ENCODE measurements at places on chromosomes 5 and 9.

- DNase-seq, result no peak
Measured at GRCh38 chr5:141355641-141356040, 820 bp downstream of the PCDHGA4 start.

GRCh38 chr9:130186051-130186450 lies 13.8 kb downstream of the NCS1 start:
- DNase-seq, result no peak

- DNase-seq, result no peak
Measured at GRCh38 chr5:143290125-143290524, 113.4 kb downstream of the NR3C1 start.

DNA sequence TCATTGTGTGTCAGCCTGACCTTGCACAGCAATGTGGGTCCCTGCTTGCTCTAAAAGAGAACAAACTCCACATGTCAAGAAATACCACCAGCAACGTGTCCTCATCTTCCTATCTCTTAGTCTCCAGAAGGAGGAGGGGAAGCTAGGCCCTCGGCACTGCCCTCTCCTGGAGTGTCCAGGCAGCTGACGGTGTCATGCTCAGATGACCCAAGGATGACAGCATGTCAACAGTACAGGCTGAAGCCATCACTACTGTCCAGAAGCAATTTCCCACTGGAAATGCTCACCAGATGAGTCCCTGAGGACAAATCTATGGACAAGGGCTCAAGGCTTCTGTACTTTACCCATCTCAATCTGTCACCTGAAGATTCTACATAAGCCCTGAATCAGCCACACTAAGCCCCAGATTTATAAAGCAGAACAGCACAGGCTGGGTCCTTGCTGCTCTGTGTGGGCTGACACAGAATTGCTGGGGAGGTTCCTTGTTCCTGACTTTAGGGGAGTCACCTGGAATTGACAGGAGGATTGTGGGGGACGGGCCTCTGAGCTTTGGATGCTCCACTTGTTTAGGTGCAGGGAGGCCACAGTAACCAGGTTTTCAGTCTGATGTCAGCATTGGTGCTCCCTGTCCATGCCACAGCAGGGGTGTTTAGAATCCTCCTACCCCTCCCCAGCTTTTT lies 210.2 kb downstream of the DAB2IP start:
- no peak for DNase-seq

DNA sequence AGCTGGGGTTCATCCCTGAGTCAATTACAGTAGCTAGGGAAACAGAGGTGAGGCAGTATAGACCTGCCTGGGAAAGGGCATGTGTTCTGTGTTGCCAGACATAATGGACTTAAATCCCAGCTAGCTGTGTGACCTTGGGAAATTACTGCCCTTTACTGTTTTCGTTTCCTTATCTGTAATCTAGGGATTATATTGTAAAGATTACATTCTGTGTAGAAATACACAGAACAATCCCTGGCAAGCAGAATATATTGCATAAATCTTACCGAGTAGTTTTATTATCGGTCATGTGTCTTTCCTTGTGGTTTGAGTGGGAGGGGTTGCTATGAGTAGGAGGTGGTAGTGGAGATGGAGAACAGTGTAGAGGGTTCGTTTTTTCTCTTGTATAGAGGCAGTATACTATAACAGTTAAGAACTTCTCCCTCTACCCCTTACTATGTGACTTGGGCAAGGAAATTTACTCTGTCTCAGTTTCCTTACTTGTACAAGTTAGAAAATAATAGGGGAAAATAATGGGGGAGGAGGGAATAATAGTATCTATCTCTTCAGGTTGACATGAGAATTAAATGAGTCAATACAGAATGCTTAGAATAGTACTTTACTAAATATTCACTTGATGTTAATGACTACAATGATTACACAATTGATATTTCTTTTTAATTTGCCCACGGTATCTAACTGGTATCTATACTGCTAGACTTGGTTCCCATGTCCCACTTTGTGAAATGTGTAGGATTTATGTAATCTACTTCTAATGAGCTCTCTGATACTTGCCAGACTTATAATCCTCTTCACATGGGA lies 7.1 kb upstream of the DMXL1 start:
- DNase-seq, result no peak

DNA sequence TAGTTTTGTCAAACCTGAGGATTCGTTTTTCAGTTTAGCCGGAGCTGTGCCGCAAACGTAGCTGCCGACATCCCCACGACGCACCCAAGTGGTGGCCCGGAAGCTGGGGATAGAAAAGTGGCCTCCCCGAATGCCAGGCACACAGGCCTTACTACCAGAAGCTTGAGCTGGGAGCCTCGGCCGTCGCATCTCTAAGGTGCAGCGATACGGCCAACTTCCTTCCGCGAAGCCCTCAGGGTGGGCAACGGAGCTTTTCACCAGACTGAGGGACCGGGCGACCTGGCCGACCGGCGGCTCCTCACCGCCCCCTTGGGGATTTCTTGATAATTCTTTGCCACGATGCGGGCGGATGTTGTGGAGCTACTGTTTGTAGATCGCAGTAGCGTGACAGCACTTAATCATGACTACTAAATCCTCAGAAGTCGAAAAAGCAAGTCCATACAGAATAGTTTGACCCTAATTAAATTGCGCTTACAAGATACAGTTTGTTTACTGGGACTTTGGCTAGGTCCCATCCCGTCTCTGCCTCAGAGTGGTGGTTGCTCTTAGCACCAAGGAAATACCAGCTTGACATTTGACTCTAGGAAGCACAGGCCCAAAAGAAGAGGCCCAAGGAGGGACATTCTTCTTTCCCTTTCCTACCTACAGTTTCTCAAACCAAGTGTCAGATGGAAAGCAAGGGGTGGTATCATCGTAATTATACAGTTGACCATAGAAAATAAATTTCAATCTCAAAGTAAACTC lies 613 bp upstream of the TMEM267 start:
- DNase-seq, result peak; percentile 88

- no peak for DNase-seq
Measured at GRCh38 chr5:17796757-17797396, 162.6 kb downstream of the TAF11L14 start.

GRCh38 chr5:57880216-57880615 lies 397.6 kb upstream of the ACTBL2 start:
- DNase-seq, result no peak

DNA sequence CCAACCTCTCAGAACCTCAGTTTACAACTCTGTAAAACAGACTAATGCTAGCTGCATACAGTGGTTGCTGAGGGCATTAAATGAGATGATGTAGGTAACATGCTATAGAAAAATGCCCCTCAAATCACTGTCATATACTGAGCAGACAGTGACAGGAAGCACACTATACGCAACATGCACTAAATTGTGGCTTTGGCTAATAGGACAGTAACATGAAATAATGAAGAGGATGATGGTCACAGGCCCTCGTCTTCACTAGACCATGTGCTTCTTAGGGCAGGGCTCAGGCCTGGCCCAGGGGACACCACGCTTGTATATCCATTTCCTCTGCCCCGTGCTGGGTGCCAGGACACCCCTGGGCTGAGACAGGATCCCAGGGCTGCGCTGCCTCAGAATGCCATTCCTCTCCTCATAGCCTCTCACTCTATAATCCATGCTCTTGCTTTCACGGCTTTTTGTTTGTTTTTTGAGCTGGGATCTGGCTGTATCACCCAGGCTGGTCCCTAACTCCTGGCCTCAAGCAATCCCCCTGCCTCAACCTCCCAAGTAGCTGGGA lies 18.9 kb downstream of the CSF1R start:
- DNase-seq, result no peak

DNA sequence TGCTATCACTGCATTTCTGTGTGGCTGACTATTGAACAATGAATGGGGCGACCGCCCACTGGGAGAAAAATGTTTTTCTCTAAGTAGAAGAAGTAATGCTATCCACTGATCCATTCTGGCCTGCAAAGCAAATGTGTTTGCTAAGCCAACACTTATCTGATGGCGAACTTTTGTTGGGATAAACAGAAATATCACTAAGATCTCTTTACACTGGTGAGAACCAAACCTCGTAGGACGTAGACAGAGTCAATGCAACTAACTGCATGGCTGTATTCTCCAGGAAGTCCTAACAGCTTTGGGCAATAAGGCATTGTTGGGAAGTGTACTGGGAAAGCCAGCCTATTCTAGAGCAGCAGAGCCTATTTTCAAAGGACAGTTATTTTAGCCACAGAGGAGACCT lies 77.7 kb downstream of the ANKH start:
- no peak for DNase-seq

GRCh38 chr5:168916266-168916665 lies 337.1 kb upstream of the PANK3 start:
- DNase-seq, result no peak

DNA sequence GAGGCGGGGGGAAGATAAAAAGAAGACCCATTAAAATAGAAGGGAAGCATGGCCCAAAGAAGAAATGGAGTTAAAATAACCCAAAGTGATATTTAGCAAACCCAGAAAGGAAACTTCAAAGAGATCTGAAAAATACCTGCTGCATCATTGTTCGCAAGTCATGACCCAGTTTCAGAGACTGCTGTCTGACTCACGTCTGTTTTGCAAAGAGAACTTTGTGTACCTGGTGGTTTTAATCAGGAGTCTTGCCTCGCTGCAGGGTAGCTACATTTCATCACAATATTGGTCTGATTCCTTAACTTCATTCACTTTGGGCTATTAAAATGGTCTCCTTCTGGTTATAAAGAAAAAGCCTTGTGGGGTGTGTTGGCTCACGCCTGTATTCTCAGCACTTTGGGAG lies 461.1 kb upstream of the DAP start:
- no peak for DNase-seq

GRCh38 chr9:2319421-2319820 lies 302.2 kb upstream of the VLDLR start:
- DNase-seq, result no peak

- DNase-seq, result no peak
Measured at GRCh38 chr5:53130266-53130665, 20.7 kb upstream of the MOCS2 start.

DNA sequence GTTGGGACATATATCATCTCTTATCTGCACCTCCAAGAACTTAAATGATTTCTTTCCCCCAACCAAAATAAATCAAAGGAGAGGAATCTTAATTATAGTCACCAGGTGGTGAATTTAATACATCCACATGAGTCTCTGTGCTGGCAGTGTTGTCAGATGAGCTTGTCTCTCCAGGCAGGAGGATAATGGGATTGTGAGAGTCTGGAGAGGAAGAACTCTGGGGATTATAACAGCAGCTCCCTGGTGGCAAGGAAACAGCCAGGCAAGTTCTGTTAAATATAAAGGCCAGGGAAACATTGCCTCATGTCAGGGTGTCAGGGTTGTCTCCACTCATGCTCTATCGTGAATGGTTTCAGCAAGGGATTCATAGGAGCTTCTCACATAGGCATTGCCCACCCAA lies 80.8 kb downstream of the TLR4 start:
- no peak for DNase-seq

DNA sequence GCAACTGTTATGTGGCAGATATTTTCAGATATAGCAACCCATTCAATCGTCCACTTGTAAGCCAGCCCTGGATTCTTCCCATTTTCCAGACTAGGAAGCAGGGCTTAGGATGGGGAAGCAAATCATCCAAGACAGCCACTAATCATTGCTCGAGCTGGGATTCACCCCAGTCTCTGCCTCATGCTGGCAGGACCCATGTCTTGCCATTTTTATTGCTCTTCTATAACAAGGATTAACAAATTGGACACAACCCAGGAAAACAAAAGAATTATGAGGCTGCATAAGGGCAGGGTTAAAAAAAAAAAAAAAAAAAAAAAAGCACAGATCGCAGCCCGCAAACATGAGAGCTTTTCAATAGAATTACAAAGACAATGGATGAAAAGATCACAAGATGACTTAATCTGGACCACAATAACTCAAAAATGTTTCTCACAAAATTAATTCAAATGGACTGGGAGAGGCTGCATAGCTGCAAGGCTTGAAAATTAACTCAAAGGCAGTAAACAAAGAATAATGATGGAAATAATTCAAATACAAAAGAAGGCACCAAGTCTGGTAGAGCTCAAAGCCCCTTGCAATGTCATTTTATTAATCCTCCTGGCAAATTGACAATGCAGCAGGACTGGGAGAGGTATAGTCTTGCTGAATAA lies 40.7 kb downstream of the ASTN2 start:
- no peak for DNase-seq

- no peak for DNase-seq
Measured at GRCh38 chr9:116144555-116144954, 9.0 kb upstream of the PAPPA start.

DNA sequence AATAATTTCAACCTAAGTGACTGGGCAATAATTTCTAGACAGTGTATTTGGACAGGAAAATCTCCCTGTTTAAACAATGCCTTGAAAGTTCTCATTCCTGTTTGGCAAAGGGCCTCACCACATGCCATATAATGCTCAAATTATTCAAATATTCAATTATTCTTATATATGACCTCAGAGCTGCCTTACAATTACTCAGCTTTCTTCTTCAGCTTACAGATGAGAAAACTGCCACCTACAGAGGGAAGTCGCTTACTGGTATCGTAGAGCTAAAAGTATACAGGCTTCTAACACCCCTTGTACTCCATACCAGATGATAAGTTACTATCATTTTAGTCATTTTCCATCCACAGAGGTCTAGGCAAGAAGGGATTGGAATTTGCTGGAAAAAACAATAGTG lies 830.3 kb downstream of the BRINP1 start:
- DNase-seq, result no peak

- no peak for DNase-seq
Measured at GRCh38 chr5:176948458-176948857, 49.3 kb upstream of the HK3 start.

Measured in CD4-positive, alpha-beta T cell treated with Interleukin-15 for 4 hours (primary cell).